Muscle of arm (tissue), 14 donors: ENCODE measurements at places on chromosomes 7 and 10.

DNA sequence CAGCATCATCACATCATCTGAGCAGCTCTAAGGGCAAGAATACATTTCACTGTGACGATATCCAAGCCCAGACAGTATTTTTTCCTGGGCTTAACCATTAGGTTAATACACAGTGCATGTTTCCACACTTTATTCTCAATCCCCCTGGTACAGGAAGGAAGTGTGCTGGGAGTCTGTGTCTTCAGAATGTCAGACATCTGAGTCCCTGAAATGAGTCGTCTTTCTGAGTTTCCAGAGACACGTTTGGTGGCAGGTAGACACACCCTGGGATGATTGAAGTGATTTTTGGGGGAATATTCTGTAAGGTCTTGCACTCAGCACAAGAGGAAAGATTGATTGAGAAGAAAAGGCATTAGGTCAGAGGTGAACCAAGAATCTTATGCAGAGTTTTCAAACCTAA lies 13.1 kb upstream of the SHH start:
- DNase-seq = no peak

DNA sequence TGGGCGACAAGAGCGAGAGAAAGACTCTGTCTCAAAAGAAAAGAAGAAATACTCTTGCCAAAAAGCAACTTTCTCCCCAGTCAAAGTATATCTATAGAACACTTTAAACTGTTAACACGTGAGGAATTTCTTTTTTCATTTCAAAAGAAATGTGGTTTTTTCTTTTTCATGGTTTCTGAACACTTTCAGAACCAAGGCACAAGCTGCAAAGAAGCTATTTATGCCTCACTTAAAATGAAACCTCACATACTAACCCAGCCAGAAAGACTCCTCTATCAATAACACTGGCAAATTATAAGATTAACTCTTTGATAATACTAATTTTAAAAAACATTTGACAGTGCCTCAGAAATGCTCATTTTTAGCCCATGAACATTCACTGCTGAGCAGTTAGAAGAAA lies 20.9 kb downstream of the TBX20 start:
- DNase-seq = no peak

- no peak for DNase-seq
Observed at GRCh38 chr10:100745882-100746783, 751 bp downstream of the PAX2 start.

- no peak for DNase-seq
Observed at GRCh38 chr7:23928418-23928775, 218.4 kb downstream of the STK31 start.

DNA sequence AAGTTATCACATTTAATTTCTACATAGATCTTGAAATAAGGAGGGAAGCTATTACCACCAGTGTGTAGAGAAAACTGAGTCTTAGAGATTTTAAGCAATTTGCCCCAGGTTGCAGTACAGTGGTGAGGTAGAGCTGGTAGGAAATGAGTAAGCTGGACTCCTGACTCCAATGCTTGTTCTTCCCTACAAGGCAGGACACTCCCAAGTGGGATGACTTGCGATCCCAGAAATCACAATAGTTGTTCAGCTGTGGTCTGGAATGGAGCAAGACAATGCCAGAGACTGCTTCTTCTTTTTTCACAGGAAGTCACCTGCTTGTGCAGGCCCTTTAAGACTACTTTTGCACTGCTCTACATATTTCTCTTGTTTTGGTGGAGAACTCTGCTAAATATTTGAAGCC lies 327.2 kb upstream of the BMPER start:
- DNase-seq = no peak

DNA sequence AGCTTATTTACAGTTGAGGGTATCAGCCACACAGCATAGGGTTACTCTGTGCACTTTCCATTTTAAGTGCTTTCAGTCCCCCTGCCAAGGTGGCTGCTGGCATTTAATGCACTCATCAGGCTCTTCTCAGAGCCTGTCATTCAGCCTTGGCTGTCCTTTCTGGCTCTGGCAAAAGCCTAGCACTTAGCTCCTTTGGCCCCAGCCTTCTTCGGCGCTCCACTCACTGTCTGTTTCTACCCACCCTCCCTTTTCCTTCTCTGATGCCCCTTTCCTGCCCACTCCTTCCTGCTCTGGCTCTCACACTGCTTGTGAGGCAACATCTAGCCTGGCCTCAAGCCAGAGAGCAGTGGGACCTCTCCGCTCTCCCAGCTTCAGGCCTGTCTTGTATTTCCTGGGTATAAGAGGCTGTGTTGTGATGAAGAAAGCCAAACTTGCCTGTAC lies 60.2 kb downstream of the WIPF3 start:
- DNase-seq = no peak

GRCh38 chr10:13161857-13162271 lies 506 bp downstream of the MCM10 start:
- peak; percentile 12 for DNase-seq

DNA sequence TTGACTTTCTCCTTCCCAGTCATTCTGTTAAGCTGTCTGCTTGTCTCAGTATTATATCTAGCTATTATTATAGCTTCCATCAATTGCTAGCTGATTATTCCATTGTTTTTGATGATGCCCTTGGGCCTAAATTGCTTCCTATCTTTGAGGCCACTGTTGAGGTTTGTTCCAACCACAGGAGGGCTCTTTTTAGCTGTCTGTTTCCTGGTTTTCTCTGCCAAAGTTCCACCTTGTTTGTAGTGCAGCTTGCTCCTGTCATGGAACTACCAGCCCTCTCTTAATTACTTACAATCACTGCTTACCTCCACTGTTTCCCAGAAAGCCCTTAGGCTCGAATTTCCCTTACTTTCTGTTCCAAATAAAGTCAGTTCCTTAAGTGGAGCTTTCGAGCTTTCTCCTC lies 118.7 kb upstream of the SEC61G start:
- DNase-seq = no peak
